ENCODE measurements at places on chromosomes 3 and 15. TPM values are rescaled to one million over a fixed set of nuclear protein-coding genes. Genes with fewer than 3 reads are reported as not detected.

GRCh38 chr3:139518926-139519842 lies 20.4 kb downstream of the RBP1 start:
- no peak for DNase-seq
- H3K4me1 ChIP-seq = no peaks in the 10 kb centered on the region
- no peak overlapping the region for H3K27ac ChIP-seq
- H3K27me3 ChIP-seq = no peaks in the 10 kb centered on the region

Gene ARNT2
- not detected for total RNA-seq

GRCh38 chr15:58549013-58549784 lies 117.4 kb downstream of the LIPC start:
- H3K4me3 ChIP-seq = no peak overlapping the region
- no peak overlapping the region for H3K27ac ChIP-seq
- peaks cover 26% of the 10 kb centered on the region for H3K4me1 ChIP-seq
- no peaks in the 10 kb centered on the region for H3K27me3 ChIP-seq

- H3K4me1 ChIP-seq = no peaks in the 10 kb centered on the region
- H3K36me3 ChIP-seq = no peaks in the 10 kb centered on the region
- no peak for DNase-seq
- no peaks in the 10 kb centered on the region for H3K27me3 ChIP-seq
- no peak overlapping the region for H3K4me3 ChIP-seq
- no peak overlapping the region for H3K27ac ChIP-seq
These were observed 172.4 kb downstream of the OXSM start for GRCh38 chr3:25962255-25962654.

Gene STRA6
- total RNA-seq = not detected

Gene TUBGCP5
- total RNA-seq = 21.0 TPM

- H3K36me3 ChIP-seq = no peaks in the 10 kb centered on the region
- no peak overlapping the region for H3K27ac ChIP-seq
- H3K4me3 ChIP-seq = no peak overlapping the region
- H3K27me3 ChIP-seq = no peaks in the 10 kb centered on the region
- no peak for DNase-seq
These were observed 125.4 kb upstream of the MME start for GRCh38 chr3:154954757-154955156.

Gene GOLGA8F
- 0.82 TPM for total RNA-seq

Gene GPR27
- 0.42 TPM for total RNA-seq

- H3K27me3 ChIP-seq = peaks cover 2% of the 10 kb centered on the region
- H3K4me1 ChIP-seq = peaks cover 2% of the 10 kb centered on the region
- H3K36me3 ChIP-seq = no peaks in the 10 kb centered on the region
- H3K27ac ChIP-seq = no peak overlapping the region
- DNase-seq = peak; percentile 41
- no peak overlapping the region for H3K4me3 ChIP-seq
These were observed 40.4 kb downstream of the WHAMM start for GRCh38 chr15:82849556-82850512.

GRCh38 chr3:87766721-87767120 lies 292.1 kb downstream of the CGGBP1 start:
- DNase-seq = no peak
- no peaks in the 10 kb centered on the region for H3K36me3 ChIP-seq
- H3K4me1 ChIP-seq = no peaks in the 10 kb centered on the region
- H3K27me3 ChIP-seq = no peaks in the 10 kb centered on the region
- no peak overlapping the region for H3K27ac ChIP-seq
- no peak overlapping the region for H3K4me3 ChIP-seq

DNA sequence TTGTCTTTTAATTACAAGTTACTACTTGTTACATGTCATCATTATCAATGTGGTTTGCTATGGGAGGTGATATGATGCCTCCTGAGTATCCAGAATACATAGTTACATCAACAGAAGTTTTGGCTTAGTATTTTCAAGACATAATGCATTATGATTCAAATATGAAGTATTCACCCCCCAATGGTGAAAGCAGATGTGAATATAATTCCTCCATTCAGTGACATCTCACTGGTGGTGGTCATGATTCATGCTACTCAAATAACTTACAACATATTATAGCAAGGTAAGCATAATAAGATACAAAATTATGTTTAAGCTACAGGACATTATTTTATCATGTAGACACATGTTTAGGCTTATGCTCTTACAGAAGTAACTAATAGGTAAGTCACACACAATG lies 34.9 kb upstream of the TTBK2 start:
- H3K36me3 ChIP-seq = peaks cover 75% of the 10 kb centered on the region
- no peak overlapping the region for H3K4me3 ChIP-seq
- H3K27me3 ChIP-seq = no peaks in the 10 kb centered on the region
- no peak for DNase-seq

GRCh38 chr3:188431040-188431439 lies 277.1 kb downstream of the LPP start:
- no peaks in the 10 kb centered on the region for H3K27me3 ChIP-seq
- H3K36me3 ChIP-seq = peaks cover 2% of the 10 kb centered on the region
- no peak for DNase-seq
- H3K4me3 ChIP-seq = no peak overlapping the region
- H3K4me1 ChIP-seq = peaks cover 8% of the 10 kb centered on the region

GRCh38 chr3:45777746-45778386 lies 18.5 kb downstream of the SLC6A20 start:
- no peaks in the 10 kb centered on the region for H3K27me3 ChIP-seq
- H3K36me3 ChIP-seq = no peaks in the 10 kb centered on the region
- H3K27ac ChIP-seq = no peak overlapping the region
- no peaks in the 10 kb centered on the region for H3K4me1 ChIP-seq
- DNase-seq = no peak
- no peak overlapping the region for H3K4me3 ChIP-seq

- H3K36me3 ChIP-seq = no peaks in the 10 kb centered on the region
- no peak overlapping the region for H3K27ac ChIP-seq
- H3K27me3 ChIP-seq = no peaks in the 10 kb centered on the region
- no peak for DNase-seq
These were observed 412.5 kb upstream of the RARB start for GRCh38 chr3:25015599-25015998.

DNA sequence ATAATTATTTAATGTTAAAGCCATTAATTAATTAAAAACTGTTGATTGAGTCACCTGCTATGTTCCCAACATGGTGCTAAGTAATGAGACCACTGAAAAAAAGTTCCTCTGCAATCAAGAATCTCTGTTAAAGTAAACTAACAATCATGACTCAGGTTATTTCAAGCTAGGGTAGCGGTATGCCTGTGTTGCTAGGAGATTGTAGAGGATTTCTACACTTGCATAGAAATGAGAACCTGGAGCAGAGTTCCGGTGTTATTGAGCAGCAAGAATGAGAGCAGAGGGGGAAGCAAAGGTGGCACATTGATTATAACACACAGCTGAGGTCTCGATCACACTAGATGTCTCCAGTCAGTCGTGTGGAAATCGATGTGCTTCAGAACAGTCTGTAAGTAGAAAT lies 41.4 kb downstream of the C3orf85 start:
- no peak overlapping the region for H3K4me3 ChIP-seq
- no peaks in the 10 kb centered on the region for H3K27me3 ChIP-seq
- no peaks in the 10 kb centered on the region for H3K4me1 ChIP-seq
- H3K27ac ChIP-seq = no peak overlapping the region

- no peaks in the 10 kb centered on the region for H3K27me3 ChIP-seq
- no peaks in the 10 kb centered on the region for H3K36me3 ChIP-seq
- no peak overlapping the region for H3K4me3 ChIP-seq
- H3K4me1 ChIP-seq = peaks cover 85% of the 10 kb centered on the region
These were observed 53.9 kb downstream of the SMAD3 start for GRCh38 chr15:67119238-67119846.

Gene SHC4
- total RNA-seq = 0.18 TPM

- H3K27ac ChIP-seq = no peak overlapping the region
- no peaks in the 10 kb centered on the region for H3K27me3 ChIP-seq
- no peaks in the 10 kb centered on the region for H3K36me3 ChIP-seq
- DNase-seq = no peak
These were observed 45.0 kb downstream of the USP13 start for GRCh38 chr3:179697736-179698332.

Gene ROBO1
- 1.7 TPM for total RNA-seq

Gene RAB8B
- total RNA-seq = 55.7 TPM

DNA sequence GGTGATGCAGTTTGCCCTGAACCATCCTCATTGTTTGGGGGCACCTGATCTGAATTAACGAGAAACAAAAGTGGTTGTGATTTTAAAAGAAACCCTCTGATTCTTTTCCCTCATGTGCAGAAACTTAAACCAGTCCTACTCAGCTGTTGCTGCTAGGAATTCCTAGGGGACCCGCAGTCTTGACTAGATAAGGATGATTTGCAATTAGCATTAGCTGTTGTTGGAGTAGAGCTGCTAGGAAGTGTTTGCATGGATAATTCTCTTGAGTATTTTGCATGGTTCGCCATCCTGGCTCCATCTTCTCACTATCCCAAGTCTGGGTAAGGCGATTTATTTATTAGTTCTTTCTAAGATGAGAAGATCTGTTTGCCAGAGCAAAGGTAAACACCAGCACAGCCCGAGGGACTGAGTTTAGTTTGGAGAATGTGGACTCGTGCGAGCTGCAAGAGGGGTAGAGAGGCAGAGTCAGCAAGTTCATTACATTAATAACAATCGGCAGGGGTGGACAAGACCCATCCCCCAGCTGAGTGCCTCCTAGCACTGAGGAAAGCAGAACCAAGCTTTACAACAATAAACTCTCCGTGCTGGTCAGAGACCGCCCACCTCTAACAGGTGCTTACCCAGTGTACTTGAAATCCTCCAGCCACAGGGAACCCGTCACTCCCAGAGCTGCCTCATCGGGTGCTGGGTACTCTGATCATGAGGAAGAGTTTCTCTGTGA lies 4.1 kb downstream of the FGD5 start:
- DNase-seq = no peak
- H3K4me1 ChIP-seq = no peaks in the 10 kb centered on the region
- H3K27ac ChIP-seq = no peak overlapping the region
- peaks cover 25% of the 10 kb centered on the region for H3K27me3 ChIP-seq
- no peak overlapping the region for H3K4me3 ChIP-seq
- no peaks in the 10 kb centered on the region for H3K36me3 ChIP-seq

GRCh38 chr3:61664105-61664482 lies 102.7 kb downstream of the PTPRG start:
- H3K27ac ChIP-seq = no peak overlapping the region
- no peak overlapping the region for H3K4me3 ChIP-seq
- H3K27me3 ChIP-seq = no peaks in the 10 kb centered on the region
- H3K36me3 ChIP-seq = no peaks in the 10 kb centered on the region

DNA sequence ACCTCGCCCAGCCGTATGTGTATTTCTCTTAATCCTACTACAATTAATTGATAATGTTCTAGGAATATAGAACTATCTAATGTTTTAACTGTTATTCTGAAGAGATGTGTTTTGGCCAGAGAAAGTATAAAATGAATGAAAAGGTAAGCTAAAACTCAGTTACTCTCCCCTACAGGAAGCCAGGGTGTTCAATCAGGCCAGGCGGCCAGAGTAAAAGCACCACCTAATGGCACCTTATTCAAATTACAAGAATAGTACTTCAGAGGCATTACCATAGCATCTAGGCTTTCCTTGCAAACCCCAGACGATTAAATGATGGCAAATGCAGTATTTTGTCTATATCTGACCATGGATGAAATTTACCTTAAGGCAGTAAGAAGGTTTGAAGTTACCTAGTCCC lies 10.4 kb downstream of the SLC12A8 start:
- no peak overlapping the region for H3K27ac ChIP-seq
- H3K36me3 ChIP-seq = no peaks in the 10 kb centered on the region
- DNase-seq = no peak
- H3K4me1 ChIP-seq = no peaks in the 10 kb centered on the region

GRCh38 chr3:121852256-121852655 lies 17.2 kb downstream of the EAF2 start:
- H3K4me1 ChIP-seq = no peaks in the 10 kb centered on the region
- no peak for DNase-seq
- H3K27me3 ChIP-seq = no peaks in the 10 kb centered on the region
- no peak overlapping the region for H3K4me3 ChIP-seq
- no peak overlapping the region for H3K27ac ChIP-seq

GRCh38 chr3:58180940-58181587 lies 29.7 kb downstream of the DNASE1L3 start:
- H3K4me1 ChIP-seq = no peaks in the 10 kb centered on the region
- no peak overlapping the region for H3K27ac ChIP-seq
- no peak overlapping the region for H3K4me3 ChIP-seq
- H3K27me3 ChIP-seq = peaks cover 17% of the 10 kb centered on the region
- DNase-seq = no peak

GRCh38 chr3:134650431-134651346 lies at the start of gene KY:
Gene KY, minus strand, starts transcription at chr3:134651022. Its CDS starts 62 bp downstream, at chr3:134650960.
- H3K4me1 ChIP-seq = peaks cover 6% of the 10 kb centered on the region
- H3K27me3 ChIP-seq = no peaks in the 10 kb centered on the region
- H3K4me3 ChIP-seq = no peak within 1 kb of the TSS
- H3K36me3 ChIP-seq = no peaks in the 10 kb centered on the region

GRCh38 chr3:9100513-9100894 lies 137.2 kb upstream of the RAD18 start:
- H3K27ac ChIP-seq = no peak overlapping the region
- no peaks in the 10 kb centered on the region for H3K36me3 ChIP-seq
- no peak for DNase-seq
- H3K4me1 ChIP-seq = no peaks in the 10 kb centered on the region
- H3K4me3 ChIP-seq = no peak overlapping the region

- no peaks in the 10 kb centered on the region for H3K36me3 ChIP-seq
- H3K4me1 ChIP-seq = no peaks in the 10 kb centered on the region
- no peak overlapping the region for H3K4me3 ChIP-seq
- H3K27ac ChIP-seq = no peak overlapping the region
- no peaks in the 10 kb centered on the region for H3K27me3 ChIP-seq
- DNase-seq = no peak
These were observed 22.7 kb upstream of the LCTL start for GRCh38 chr15:66588537-66588936.

Gene HRG
- not detected for total RNA-seq

DNA sequence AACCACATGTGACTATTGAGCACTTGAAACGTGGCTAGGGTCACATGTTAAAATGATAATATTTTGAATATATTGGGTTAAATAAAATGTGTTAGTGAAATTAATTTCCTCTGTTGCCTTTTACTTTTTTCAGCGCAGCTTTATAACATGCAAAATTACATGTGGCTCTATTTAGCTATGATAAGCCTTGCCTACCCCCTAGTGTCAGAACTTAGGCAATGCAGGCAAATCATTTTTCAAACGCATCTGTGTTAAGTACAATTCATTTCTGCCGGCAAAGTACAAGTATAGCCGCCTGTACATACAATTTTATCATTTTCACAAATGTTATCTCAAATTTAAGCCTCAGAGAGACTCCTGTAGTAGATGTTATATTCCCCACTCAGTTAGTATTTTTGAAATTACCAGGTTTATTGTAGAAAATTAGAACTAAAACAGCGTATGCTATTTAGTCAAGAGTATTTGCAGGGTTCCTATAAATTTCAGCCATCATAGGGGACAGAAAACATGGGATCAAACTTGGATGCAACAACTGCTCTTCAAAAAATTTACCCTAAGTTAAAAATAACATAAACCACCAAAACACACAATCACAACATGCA lies 56.1 kb downstream of the TAFA4 start:
- H3K36me3 ChIP-seq = no peaks in the 10 kb centered on the region
- no peak overlapping the region for H3K4me3 ChIP-seq
- peaks cover 3% of the 10 kb centered on the region for H3K27me3 ChIP-seq
- no peaks in the 10 kb centered on the region for H3K4me1 ChIP-seq
- H3K27ac ChIP-seq = no peak overlapping the region

Gene EPB42
- not detected for total RNA-seq

GRCh38 chr3:175777495-175777894 lies 918.4 kb downstream of the NAALADL2 start:
- H3K4me3 ChIP-seq = no peak overlapping the region
- DNase-seq = no peak
- no peaks in the 10 kb centered on the region for H3K27me3 ChIP-seq
- H3K36me3 ChIP-seq = no peaks in the 10 kb centered on the region

GRCh38 chr3:73618461-73618860 lies 6.3 kb downstream of the PDZRN3 start:
- H3K27me3 ChIP-seq = no peaks in the 10 kb centered on the region
- no peak for DNase-seq
- no peak overlapping the region for H3K4me3 ChIP-seq
- H3K27ac ChIP-seq = no peak overlapping the region
- H3K4me1 ChIP-seq = no peaks in the 10 kb centered on the region
- no peaks in the 10 kb centered on the region for H3K36me3 ChIP-seq
